ENCODE measurements at places on chromosomes 12 and 14.

DNA sequence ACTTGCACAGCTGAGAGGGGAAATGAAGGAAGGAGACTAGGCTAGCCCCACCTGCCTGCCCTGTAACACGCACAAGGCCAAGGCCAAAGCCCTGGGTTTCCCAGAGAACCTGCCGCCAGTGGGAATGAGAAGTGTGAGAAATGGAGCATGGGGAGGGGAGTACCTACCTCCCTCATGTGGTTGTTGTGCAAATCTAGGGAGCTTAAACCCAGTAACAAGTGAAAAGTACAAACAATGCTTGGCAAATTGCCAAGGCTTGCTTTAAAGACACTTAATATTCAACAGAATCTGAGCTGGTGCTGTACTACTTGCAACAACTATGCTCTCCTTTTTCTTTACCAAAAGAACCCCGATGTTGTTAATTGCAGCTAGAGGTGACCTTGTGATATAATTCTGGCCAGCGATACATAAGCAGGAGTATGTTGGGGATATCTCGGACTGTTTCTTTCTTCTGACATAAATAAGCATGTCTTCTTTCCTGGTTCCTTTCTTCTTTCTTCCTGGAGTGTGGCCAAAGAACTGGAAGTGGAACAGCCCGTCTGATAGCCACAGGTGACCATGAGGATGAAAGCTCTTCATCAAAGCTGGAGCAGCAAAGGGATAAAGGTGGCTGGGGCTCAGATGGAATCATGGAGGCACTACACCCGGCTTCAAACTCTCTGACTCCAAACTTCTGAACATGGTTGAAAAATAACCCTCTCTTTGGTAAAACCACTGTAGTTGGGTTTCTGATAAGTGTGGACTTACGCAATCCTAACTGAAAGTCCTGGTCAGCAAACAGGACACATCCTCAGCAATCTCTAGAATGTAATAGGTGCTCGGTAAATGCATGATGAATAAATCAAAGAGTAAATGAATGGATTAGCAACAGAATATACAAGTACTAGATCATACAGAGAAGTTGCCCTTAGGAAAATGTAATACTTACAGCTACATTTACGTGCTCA is 207.9 kb downstream of the NUAK1 start:
- DNase-seq, result no peak

DNA sequence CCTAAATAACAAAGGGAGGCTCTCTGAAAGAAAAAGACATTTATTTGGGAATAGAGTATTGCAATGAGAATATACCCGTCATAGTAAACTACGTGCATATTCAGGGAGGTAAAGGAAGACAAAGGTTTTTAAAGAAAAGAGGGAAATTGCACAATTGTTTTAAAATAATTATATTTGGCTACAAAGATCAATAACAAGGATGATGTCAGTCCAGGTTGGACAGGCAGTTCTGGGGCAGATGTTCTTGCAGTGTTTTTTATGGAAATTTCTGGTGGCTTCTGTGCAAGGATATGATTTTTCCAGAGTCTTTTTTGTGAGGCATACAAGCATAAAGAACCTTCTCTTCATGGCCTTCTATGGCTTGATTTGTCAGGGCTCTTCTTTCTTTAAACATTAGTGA is 29.6 kb downstream of the HSD17B6 start:
- DNase-seq, result no peak

DNA sequence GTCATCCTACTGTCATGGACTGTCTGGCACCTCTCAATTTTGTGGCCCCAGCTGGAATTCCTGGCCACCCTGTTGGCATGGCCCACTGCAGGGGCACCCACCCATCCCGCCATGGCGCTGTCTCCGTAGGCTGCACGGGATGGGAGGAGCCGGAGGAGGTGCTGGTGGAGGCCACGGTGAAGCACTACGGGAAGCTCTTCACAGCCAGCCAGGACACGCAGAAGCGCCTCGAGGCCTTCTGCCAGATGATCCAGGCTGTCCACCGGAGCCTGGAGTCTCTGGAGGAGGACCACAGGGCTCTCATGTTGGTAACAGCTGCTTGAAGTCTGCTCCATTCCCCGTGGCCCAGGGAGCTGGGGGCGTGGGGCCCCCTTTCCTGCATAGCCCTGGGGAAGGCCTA is 3.9 kb downstream of the CCDC197 start:
- DNase-seq, result no peak

GRCh38 chr12:68871921-68872320 is 61.0 kb downstream of the CPM start:
- DNase-seq, result no peak

DNA sequence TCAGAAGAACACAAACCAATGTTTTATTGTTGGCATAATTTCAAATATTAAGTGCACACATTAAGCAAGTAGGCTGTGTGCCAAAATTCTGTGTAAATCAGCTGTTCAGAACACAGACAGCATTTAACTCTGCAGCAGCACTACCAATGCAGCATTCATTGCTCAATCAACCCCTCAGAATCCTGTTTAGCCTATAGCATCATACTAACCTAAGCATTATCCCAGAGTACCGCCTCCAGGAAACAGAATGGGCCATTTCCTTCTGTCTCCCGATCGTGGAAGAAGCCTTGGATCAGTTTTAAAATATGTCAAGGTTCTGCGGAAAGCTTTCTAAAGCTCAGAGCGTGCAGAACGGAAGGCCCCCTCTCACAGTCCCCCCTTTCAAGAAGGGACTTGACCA is 3.3 kb downstream of the IL26 start:
- DNase-seq, result peak; percentile 5

DNA sequence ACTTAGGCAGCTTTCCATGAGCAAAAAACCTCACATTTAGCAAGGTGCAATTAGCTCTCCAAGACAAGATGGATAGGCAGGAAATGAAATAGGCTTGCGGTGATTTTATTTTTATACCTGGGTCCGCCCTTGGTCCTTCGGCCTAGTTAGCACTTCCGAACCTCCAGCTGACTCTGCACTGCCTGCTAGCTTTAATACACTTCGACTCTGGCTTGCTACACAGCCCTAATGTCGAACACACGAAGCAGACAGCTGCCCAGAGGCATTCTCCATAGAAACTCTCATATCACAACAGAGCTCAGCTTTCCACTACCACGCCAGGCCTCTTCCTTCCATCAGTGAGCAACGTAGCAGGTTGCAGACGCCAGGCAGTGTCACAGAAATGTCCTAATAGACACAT is 688.0 kb downstream of the VRK1 start:
- no peak for DNase-seq

Measured in NCI-H1436 (cell line).